ENCODE measurements at places on chromosomes 5 and 9.

- DNase-seq: no peak
Observed at GRCh38 chr5:52746539-52746938, 41.2 kb upstream of the ITGA1 start.

DNA sequence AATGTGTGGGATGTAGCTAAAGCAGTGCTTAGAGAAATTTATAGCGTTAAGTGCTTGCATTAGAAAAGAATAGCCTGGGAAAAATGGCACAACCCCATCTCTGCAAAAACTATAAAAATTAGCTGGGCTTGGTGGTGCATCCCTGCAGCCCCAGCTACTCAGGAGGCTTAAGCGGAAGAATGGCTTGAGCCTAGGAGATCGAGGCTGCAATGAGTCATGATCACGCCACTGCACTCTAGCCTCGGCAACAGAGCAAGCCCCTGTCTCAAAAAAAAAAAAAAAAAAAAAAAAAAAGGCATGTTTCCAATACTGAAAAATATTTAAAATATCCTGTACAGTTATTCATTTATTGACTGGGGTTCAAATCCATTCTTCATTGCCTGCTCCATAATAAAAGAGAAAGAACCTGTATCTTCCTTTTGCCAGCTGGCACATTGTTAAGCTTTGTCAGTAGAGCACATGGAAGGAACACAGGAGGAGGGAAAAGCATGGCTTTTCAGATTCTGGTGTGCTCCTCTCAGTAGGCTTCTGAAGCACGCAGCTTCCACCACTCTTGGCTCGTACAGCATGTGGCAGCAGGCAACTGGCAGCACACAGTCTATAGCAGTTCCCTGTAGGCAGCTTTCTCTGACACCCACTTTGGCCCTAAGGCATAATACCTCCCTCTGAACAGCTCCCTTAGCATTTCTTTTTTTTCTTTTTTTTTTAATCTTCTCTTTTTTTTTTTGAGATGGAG, 73.5 kb downstream of the TRIM36 start:
- DNase-seq: no peak

DNA sequence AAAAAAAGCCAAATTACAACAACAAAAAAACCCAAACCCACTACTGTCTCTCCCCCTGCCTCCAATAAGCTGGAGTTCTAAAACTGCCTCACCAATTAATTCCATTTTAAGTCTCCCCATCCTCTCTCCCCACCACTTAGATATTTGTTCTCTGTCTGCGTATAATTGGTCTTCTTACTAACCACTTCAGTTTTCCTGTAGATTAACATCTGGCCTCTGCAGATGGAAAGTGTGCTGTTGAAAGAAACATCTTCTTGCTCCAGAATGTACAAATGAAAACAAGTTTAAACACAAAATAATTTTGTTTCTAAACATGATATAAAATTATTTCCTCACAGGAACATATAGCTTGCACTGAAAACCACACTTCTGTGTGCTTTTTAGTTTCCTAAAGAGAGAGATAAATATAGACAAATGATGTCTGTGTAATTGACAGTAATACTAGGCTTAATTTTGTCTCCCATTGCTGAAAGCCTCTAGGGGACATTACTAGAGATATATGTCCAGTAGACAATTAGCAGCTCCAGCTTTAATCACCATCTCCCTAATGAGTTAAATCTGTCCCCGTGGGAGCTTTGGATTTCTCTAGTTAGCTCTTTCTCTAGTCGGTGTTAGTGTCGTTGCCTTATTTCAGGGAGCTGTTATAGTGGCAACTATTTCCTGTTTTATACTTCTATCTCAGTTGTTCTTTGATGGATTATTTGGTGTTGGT, 164.0 kb downstream of the ARHGAP26 start:
- DNase-seq: no peak

DNA sequence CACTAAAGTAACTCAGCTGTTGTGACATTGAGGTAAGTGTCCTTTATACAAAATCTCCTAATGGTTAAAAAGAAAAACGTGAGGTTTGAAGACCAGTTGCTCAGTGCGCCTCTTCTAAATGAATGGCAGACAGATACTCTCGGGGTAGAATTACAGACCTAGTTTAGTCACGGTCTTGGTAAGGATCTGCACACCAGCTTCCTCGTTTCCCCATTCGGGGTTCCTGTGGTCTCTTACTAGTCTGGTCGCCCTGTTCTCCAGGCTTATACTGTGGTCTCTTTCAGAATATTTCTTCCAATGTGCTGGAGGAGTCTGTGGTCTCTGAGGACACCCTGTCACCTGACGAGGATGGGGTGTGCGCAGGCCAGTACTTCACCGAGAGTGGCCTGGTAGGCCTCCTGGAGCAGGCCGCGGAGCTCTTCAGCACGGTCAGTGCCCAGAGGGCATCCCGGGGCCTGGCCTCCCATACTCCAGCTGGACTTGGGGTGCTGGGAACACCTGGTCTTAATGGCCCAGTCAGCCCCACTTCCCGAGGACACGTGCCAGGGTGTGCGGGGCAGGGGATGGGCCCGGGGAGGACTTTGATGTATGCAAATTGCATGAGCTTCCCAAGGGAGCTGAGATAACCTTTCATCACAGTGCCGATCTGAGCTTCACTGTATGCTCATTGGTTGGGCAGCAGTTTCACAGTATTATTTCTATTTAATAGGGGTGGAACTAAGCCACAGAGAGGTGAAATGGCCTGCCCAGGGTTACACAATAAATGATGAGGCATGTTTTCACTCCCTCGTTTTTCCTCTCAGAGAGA, 224.5 kb downstream of the DOCK8 start:
- no peak for DNase-seq

Data from activated CD4-positive, alpha-beta T cell treated with anti-CD3 and anti-CD28 coated beads, Interleukin-2, amount 50 U/mL, for 24 hours (primary cell).